ENCODE measurements at places on chromosomes 6 and 20.

DNA sequence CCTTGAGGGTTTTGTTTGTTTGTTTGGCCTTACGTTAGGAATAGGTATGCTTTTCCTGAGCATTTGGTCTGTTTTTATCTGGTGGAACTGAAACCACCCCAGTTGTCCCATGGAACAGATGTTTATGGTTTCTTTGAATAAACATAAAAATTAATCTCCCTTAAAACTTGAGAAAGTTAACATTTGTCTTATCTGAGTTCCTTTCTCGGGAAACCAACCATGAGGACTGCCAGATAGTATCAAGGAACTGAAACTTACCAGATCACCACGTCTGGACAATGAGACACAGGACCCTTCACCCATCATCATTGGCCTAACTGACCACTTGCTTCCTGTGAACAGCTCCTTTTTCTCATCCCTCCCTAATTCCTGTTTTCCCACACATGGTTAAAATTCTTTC is 15.3 kb upstream of the HECA start:
- DNase-seq: no peak

DNA sequence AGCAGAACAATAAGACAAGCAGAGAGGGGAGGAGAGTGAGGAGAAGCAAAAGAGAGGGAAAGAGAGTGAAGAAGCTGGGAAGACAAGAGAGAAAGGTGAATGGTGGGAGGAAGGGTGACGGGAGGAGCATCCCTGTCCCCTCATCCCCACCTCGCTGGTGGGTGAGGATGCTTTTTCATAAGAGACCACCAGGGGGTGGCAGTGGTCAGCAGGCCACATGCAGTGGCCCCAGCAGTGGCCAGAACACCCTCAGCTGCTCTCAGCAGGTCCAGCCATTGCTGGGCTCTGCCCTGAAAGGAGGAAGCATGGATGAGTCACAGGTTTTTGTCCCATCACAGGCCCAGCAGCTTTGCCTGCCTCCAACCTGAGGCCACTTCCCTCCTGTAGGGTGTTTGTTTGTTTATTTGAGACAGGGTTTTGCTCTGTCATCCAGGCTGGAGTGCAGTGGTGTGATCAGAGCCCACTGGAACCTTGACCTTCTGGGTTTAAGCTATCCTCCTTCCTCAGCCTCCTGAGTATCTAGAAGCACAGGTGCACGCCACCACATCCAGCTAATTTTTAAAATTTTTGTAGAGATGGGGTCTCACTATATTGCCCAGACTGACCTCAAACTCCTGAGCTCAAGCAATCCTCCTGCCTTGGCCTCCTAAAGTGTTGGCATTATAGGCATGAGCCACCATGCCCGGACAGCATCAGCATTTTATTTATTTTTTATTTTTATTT is 24.0 kb downstream of the FGD2 start:
- no peak for DNase-seq

GRCh38 chr6:161649841-161650240 is 376.0 kb upstream of the AGPAT4 start:
- DNase-seq: no peak

DNA sequence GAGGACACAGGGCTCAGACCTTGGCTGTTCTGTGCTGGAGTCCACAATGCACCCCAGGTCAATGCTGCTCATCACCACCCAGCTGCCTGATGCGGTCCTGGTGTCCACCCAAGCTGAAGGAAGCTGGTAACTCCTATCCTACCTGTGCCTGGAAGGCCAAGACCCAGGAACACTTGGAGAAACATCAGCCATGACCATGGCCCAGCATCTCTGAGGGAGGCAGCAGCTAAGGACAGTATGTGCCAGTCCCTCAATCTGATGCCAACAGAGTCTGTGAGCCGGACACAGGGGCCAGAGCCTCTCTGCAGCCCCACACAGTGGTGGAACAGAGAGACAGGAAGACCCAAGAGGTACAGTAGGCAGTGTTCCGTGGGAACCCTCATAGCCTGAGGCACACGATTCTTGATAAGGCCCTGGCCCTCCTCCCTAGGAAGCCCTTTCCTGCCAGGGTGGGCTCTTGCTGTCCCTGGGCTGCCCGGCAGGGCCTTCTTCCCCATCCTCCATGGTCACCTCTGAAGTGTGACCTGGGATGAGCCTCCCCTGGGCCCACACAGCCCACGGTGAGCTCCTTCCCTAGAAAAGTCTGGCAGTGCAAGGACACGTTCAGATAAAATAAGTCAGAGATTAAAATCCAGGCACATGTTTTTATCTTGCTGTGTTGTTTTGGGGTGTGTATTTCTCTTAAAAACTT is 170.7 kb downstream of the THBS2 start:
- no peak for DNase-seq

- DNase-seq: no peak
Measured at GRCh38 chr20:10385850-10386544, 48.0 kb downstream of the MKKS start.

DNA sequence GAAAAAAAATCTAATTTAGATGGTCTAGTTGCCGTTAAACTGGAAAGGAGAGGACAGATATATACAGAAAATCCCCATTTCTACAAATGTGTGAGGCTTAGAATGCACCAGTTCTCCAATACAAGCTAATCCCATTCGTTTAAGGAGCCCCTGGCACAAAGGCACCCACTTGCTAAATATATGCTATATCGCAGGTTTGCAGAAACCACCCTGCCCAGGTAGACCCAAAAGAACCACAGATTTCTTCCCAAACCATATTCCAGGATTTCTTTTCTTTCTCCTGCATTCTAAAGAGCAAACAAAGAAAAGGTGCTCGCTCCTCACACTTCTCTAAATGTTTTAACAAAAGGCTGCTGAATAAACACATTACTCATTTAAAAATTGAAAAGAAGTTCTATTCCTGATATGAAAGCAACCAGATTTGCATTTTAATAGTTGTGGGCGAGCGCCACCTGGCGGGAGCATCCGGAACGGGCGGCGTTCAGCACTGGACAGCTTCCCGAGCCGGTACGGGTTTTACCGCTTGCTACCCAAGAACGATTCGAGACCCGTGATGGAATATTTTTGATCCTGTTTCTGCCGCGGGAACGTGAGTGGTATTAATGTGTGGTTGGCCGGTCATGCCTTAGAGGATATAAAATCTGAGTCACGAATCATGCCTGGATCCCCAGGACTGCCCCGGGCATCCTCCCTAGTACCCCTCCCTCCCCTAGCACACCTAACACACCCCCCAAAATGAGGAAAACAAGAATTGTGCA is 2.1 kb downstream of the PTPRT start:
- DNase-seq: no peak

DNA sequence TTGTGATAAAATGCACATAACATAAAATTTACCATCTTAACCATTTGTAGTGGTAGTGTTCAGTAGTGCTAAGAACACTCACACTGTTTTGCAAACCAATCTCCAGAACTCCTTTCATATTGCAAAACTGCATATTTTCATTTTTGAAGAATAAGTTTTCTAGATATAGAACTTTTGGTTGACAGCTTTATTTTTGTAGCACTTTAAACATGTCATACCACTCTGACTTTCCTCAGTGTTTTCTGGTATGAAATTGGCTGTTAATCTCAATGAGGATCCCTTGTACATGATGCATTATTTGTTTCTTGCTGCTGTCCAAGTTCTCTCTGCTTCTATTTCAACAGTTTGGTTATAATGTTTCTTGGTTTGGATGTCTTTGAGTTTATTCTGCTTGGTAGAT is 45.1 kb upstream of the MICB start:
- no peak for DNase-seq

Measured in activated CD8-positive, alpha-beta memory T cell treated with anti-CD3 and anti-CD28 coated beads for 4 hours (primary cell).